ENCODE measurements at places on chromosomes 2 and 18. TPM values are rescaled to one million over a fixed set of nuclear protein-coding genes. Genes with fewer than 3 reads are reported as not detected.

GRCh38 chr18:79825913-79826312 is 28.2 kb downstream of the KCNG2 start:
- no peak for DNase-seq

GRCh38 chr2:85949280-85949679 is 60.5 kb upstream of the ST3GAL5 start:
- DNase-seq = no peak

- no peak for DNase-seq
Observed at GRCh38 chr18:25351280-25351775, 638 bp downstream of the ZNF521 start.

DNA sequence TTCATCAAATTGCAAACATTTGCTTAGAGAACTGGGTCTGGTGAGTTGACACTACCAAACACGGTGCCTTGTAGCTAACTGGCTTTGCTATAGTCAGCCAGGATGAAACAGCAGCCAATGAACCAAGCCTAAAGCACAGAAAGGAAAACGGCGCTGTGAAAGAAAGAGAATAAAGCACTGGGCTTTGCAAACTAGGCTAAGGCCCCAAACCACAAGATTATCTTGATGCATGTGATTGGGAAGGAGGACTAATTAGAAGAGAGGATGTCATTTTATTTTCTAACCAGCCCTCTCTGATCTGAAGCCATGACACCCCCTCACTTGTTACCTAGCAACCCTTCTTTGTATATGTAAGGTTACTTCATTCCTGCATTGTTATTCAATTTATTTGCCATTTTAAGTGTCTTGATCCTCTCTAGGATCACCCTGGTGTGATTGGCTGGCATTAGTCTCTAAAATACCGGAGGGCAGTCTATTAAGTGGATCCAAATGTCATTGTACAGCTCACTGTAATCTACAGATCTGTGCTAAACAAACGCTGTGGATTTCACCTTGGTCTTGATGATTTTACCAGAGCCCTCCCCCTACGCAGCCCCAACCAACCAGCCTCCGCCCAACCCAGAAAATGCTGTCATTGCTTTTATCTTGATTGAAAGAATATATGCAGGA is 395.4 kb upstream of the ACVR2A start:
- DNase-seq = no peak

DNA sequence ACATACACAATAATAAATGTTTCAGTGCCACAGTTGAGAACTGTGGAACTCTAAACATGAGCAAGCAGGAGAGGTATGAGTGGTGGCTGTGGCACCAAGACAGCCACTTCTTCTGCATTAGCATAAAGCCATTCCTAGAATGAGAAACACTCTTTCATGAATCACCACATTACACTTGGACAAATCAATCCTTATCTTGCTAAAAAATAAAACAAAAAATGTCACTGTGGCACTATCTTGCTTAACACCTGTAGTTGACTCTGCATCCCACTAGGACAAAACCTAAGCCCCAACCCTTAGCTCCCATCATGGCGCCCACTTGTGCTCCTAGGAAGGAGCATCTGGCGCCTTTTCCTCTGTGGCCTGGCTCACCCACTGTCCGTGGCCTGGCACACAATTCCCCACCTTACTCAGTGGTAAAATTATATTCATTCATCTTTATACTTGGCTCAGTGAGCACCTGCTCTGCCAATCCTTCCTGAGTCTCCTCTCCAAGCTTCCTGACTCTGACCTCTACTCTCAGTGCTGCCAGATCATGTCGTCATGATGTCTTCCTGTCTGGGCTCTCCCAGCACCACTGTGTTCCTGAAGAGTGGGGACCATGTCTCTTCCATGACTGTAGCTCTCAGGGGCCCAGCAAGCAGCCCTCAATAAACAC is 272.9 kb downstream of the LNPK start:
- DNase-seq = no peak

Gene LNPK
- 19.7 TPM for total RNA-seq

GRCh38 chr2:66127656-66128055 is 307.3 kb upstream of the MEIS1 start:
- no peak for DNase-seq

- DNase-seq = no peak
Observed at GRCh38 chr2:2233171-2233826, 97.8 kb downstream of the MYT1L start.

DNA sequence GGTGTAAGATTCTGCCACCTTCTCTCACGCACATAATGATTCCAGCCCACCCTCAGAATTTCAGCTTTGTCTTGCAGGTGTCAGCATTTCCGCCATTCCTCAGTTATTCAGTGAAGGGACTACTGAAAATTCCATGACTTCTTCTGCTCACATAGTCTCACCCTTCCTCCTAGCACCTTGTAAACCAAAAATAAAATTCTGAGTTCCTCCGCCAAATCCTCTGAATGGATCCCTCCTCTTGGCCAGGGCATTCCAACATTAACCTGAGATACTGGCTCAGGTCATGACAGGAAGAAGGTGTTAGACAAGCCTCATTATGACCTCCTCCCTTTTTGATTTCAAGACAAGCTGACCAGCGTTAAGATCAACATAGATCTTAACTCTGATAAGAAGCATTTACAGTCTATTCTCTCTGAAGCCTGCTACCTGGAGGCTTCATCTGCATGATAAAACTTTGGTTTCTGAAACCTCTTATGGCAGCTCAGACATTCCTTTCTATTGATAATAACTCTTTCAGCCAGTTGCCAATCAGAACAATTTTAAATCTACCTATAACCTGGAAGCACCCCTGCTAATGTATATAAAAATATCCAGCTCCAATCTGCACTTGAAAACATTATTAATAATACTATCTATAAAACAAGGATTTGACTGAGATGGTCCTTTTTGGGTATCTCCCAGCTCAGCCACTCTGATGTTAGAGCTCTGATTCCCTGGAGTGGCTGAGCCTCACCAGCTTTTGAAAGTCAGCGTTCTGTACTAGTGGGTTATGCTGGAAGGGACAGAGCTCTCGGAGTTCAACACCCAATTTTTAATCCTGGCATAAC is 136.4 kb upstream of the APCDD1 start:
- DNase-seq = no peak

DNA sequence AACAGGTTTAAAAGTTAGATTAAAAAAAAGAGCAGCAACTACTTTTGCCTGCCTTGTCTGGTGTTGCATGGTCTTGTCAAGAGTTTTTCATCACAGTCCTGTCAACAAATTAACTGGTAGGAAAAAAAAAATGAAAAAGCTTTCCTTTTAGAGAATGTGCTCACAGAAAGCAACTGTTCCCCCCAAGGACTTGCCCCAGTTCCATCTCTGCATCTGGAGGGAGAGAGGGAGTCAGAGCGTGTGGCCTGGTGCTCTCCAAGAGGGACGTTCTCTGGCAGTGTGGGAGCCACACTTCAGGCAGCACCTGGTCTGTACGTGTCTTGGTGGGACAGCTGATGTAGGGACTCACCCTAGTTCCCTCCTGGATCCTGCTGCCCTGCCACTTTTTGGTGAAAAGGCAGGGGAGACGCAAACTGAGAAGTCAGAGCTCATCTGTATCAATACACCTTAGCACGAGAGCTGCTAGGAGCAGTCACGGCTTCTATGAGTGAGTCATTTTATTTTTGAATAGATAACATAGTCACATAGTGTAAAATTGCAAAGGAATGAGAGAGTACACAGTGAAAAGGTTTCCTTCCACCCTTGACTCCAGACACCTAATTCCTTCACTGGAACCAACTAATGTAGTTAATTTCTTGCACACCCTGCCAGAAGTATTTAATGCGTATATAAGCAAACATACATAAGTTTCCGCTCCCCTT is 172.5 kb upstream of the MGAT5 start:
- no peak for DNase-seq
